ENCODE measurements at places on chromosomes 16 and 17.

DNA sequence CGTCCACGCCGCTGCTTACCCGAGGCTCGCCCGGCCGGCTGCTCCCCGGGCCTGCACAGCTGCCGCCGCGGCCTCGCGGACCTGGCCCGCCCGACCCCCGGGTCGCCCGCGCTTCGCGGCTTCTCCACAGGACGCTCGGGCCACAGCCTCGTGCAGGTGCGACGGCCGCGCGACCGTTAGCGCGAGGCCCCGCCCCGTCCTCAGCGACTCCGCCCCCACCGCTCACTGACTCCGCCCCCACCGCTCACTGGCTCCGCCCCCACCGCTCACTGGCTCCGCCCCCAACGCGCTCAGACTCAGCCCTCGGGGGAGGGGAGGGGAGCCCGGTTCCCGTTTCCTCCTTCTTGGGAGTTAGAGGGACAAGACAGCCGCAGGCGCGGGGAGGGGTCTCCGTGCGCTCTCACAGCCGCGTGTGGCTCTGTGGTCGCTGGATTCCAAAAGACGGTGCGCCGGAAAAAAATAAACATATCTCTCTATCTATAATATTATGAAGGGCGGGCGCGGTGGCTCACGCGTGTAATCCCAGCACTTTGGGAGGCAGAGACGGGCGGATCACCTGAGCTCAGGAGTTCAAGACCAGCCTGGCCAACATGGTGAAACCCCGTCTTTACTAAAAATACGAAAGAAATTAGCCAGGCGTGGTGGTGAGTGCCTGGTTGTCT lies at the start of gene MEIOB:
Gene MEIOB, minus strand, starts transcription at position 191 of the 662 bp plus-strand sequence. CDS start 3,989 bp downstream, outside the sequence.
- no peak for DNase-seq

DNA sequence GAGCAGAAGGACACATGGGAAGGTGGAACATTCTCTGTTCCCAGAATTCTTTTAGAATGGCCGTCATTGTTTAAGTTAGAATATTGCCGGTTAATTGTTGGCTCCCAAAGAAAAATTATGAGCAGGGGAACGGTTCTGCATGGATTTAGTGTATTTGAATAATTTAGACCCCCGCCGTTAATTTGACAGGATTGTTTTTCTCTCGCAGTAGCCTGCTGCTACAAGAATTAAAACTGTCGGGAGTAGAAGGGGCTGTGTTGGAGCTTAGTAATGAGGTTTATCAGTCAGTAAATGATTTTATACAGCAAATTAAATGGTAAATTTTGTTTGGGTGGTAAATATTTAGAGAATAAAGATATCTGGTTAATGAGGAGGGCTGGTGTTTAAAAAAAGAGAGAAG lies 431.2 kb upstream of the DYNLRB2 start:
- no peak for DNase-seq

DNA sequence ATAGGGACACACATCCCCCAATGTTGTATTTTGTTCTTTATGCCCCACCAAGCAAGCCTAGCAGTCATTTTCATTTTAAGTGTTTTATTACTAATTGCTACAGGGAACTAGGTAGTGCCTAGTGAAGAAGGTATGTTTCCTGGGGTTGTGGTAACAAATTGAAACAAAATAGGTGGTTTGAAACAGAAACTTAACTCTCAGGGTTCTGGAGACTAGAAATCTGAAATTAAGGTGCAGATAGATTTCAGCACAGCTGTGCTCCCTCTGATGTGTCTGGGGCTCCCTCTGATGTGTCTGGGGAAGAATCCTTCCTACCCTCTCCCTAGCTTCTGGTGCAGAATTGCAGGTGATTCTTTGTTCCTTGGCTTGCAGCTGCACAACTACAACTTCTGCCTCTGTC lies 390.1 kb downstream of the ZFHX3 start:
- no peak for DNase-seq

GRCh38 chr17:39236450-39236927 lies 10.7 kb upstream of the STAC2 start:
- no peak for DNase-seq

DNA sequence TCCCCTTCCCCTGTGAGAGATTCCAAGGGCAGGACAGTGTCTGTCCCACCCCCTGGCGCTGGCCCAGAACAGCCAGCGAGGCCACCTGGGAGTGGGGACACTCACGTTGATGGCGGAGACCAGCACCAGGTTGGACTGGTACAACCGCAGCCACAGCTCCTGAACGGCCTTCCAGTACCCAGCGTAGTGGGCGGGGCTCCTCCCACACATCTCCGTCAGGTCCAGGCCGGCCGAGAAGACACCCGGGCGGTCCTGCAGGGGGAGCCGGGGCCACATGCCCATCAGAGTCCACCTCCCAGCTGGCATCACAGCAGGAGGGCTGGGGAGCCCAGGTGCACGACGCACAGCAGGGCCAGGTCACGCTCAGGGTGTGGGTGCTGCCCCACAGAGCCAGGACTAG lies 7.1 kb downstream of the ECI1 start:
- no peak for DNase-seq

- DNase-seq: no peak
These were observed 154.0 kb upstream of the HSBP1 start for GRCh38 chr16:83653785-83654184.

GRCh38 chr17:44203731-44204440 lies 4.2 kb upstream of the ATXN7L3 start:
- no peak for DNase-seq

DNA sequence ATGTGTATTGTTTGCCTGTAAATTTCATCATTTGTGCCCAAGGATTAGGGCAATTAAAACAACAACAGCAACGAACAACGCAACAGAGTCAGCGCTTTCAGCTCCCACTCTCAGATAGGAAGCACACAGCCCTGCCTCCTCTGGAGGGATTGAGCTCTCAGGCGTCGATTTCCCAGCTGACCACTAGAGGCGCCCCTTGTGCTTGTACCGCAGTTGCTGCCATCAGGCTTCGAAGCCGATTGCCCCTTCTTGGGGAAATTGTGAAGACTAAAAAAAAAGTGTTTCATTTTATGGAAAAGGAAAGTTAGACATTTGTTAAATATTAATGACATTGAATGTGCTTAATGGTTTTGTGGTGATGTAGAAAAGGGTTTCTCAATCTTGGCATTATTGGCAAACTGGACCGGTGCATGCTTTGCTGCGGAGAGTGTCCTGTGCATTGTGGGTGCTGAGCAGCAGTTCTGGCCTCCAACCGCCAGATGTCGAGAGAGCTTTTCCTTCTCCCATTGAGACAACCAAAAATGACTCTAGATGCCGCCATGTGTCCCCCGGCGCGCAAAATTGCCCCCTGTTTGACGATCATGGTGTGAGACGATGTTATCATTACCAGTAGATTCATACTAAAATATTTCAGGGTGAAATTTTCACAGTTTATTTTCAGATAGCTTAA lies 650.4 kb upstream of the RBFOX1 start:
- DNase-seq: peak; percentile 4

- DNase-seq: no peak
These were observed 6.8 kb downstream of the KRT38 start for GRCh38 chr17:41434005-41434404.

DNA sequence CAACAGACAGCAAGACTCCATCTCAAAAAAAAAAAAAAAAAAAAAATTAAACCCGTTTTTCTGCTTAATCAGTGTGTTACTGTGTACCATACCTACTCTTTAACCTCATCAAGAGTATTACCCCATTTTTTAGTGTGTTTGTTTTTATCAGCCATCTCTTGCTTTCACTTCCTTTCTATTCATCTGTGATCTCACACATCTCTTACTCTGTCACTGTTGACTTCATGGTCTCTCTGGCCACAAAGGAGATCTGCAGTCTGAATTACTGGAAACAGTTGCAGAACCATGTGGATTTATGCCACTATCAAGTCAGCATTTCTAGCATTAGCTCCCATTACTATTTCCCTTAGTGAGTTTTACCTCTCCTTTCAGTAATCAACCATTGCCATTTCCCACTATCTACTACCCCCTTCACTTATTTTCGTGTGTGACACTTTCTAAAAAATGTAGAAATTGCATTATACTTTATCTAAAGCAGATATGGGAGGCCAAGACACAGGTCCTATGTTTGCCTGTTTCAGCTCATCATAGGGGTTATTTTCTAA lies 20.1 kb downstream of the NDEL1 start:
- DNase-seq: no peak

DNA sequence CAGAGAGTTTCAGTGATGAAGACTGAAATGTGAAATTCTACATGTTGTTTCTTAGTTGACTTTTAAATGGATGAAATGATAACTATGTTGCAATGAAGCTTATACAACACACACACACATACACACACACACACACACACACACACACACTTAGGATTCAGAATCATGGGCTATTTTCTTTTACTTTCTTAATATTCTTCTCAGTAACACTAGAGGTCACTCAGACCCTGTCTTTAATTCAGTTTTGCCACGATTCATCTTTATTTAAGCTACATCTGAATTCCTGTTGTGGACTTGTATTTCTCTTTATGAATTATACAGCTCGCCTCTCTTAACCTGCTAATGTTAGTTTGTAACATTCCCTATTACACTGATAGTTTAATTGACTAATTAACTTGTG lies 109.6 kb upstream of the GOT2 start:
- no peak for DNase-seq

GRCh38 chr16:86766700-86767099 lies 188.4 kb downstream of the FOXL1 start:
- DNase-seq: no peak

GRCh38 chr17:67441052-67441895 lies 64.2 kb downstream of the PITPNC1 start:
- DNase-seq: no peak

GRCh38 chr17:45410144-45411091 lies 22.3 kb downstream of the ARHGAP27 start:
- DNase-seq: no peak

- no peak for DNase-seq
These were observed 580 bp downstream of the BCAR1 start for GRCh38 chr16:75250809-75251279.

GRCh38 chr17:562174-562573 lies 152.5 kb downstream of the VPS53 start:
- no peak for DNase-seq

DNA sequence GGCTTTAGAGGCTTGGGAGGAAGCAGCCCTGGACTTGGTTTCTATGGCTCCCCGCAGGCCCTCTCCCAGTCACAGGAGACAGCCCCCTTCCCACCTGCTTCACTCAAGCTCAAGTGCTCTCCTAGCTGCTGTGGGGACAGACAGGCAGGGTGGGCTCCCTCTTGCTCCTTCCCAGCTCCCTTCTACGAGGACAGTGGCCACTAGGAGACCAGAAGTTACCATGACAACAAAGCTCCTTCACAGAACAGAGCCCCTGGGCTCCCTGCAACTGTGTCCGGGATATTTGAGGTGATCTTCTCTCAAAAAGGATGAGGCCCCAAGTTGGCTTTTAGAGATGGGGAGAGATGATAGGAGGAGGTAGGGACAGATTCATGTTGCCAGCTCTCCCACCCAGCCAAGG lies 116.3 kb downstream of the AMFR start:
- no peak for DNase-seq

DNA sequence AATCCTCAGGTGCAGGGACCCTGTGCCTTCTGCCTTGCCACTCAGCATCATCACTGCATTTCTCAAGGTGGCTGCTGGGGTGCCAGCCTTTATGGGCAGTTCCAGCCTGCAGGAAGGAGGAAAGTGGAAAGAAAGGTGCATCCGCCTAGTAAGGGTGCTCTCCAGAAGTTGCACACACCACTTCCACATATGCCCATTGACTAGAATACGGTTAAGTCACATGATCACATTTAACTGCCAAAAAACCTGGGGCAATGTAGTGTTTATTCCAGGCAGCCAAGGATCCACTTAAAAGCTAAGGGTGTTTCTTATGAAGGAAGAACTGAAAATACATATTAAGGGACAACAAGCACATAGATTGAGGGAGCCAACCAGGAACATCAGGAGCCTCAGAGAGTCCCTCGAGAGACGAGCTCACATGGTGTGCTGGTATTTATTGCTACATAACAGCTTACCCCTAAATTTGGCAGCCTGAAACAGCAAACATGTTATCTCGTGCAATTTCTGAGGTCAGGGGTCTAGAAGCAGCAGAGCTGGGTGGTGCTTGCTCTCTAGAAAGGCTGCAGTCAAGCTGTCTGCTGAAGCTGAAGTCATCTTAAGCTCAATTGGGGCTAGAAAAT lies 52.0 kb upstream of the MMP2 start:
- DNase-seq: no peak

DNA sequence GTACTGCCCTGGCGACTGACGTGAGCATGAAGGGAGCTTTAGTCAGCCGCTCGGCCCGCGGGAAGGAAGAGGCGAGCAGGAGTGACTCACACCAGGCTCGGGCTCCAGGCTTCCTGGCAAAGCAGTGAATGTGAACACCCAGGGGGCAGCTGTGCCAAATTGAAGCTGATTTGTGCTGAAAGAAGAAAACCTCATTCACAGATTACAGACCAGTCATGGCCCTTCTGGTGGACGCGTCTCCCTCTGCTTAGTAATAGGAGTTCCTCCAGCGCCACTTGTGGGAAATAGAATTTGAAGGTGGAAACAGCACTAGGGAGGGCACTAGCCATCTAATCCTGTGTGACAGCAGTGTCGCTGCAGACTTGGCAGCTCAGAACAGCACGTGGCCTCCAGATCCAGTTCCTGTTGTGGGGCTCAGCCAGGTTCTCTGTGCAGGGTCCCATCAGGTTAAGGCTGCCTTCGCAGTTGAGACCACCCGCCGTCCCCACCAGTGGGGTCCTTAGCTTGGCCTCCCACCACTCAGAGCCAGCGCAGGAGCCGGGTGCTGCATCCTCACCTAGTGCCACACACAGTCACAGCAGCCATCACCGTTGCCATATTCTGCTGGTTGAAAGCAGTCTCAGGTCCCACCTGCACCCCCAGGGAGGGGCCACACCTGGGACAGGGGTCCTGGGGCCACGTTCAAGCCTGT lies 164.5 kb upstream of the CHMP6 start:
- peak; percentile 15 for DNase-seq

GRCh38 chr16:89130448-89130847 lies 36.8 kb downstream of the ACSF3 start:
- no peak for DNase-seq

GRCh38 chr16:74830648-74831047 lies 56.0 kb upstream of the FA2H start:
- no peak for DNase-seq

GRCh38 chr16:1213231-1213630 lies 11.8 kb downstream of the TPSG1 start:
- DNase-seq: no peak

GRCh38 chr17:56679115-56679776 lies 85.7 kb downstream of the NOG start:
- DNase-seq: no peak

DNA sequence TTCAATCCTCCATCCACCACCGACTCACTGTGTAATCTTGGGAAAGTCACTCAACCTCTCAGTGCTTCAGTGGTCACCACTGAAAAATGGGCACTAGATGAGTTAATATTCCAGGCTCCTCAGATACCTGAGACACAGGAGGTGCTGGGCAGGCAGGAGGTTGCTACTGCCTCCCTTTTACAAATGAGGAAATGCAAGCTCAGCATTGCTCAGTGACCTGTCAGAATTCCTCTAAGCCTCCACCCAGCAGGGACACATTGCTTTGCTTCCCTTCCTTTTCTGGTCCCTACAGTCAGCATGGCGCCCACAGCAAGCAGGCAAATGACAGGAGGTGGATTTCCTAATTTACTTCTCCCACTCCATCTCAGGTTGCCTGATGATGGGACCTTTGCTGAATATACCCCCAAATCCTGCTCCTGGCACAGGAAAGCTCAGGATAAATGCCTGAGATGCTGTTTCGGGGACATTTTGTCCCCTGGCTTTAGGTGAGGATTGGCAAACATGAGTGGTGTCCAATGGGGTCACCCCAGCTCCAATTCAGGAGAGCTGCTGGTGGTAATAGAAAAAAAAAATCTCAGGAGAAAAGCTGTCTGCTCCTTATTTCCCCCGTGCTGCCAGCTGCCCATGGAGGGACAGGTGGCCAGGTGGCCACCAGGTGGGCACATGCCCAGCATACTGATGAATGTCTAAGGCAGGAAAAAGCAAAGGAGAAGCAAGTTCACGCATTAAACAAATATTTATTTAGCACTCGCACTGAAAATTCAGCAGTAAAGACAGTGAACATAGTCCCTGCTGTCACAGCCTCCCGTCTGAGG lies 5.0 kb upstream of the KRT13 start:
- no peak for DNase-seq
